Stimulated activated CD4-positive, alpha-beta T cell treated with anti-CD3 and anti-CD28 coated beads, Interleukin-2, amount 100 ng/mL, for 24 hours (primary cell): ENCODE measurements at places on chromosomes 7 and 10.
A peak's percentile ranks its signal among the peaks of the same experiment; 100 is the strongest.

DNA sequence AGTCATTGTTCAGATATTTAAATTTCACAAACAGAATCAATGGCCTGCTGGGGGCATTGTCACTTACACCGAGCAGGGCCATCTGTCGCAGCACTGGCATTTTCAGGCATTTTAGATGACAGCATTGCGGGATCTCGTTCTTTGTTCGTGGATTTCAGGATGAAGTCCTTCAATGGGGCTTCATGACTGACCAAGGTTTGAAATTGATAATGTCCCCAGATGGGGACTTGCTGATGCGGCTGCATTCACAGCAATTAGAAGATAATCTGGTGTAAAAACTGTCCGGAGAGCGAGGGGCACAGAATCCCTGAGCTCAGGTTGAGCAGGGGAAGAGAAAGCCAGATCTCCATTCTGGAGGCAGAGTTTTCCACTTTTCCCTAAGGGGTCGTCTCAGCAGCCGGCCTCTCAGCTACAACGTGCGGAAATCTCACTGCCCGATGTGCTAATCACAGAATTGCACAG, 1.9 kb upstream of the C7orf33 start:
- no peak for DNase-seq

DNA sequence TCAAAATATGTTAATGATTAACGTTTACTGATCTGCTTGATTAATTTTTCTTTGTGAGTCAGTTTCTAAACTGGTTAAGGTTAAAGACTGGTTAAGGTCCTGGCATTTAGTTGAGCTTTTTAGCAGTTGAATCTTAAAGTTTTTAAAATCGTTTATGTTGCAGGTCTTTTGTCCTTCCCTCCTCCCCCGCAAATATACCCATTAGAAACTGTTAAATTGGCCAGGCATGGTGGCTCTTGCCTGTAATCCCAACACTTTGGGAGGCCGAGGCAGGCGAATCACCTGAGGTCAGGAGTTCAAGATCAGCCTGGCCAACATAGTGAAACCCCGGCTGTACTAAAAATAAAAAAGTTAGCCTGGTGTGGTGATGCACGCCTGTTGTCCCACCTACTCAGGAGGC, 100.9 kb downstream of the PODXL start:
- DNase-seq, result no peak

GRCh38 chr10:99873846-99874245, 91.4 kb downstream of the ABCC2 start:
- DNase-seq, result no peak

DNA sequence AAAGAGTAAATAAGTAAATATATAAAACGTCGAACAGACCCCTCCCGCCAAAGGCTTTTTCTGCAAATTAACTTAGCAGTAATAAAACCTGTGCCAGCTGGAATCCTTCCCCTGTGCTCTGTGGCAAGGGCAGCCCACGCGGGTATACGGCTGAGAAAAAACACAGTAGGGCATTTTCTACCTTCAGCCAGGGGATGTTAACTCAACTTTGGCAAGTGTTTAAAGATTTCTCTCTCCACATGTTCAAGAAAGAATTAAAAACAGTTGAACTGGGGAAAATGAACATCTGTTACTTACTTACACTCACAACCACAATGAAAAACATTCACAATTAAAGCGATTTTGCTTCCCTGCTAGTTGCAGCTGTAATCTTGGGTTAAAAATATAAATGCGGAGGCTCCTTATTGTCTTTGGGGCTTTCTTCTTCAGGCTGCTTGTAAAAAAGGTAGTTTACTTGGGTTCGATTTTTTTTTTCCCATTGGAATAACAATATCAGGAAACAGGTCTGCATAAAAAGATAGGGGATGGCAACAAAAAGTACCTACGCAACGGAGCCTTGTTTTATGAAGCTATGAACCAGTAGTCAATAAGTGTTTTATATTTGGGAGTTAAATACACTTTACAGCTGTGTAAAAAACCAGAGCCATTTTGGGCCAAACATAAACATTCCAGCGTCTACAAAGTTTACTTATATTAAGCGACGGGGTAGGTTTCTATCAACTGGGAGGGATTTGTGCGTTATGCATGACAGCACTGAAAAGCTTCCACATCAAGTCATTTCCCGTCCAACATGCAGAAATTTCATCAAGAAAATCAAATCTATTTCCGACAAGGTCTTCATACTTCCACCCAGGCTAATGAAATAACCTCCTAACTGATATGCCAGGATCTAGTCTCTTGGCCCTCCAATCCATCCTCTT, 132.7 kb downstream of the TAX1BP1 start:
- no peak for DNase-seq

GRCh38 chr7:41822259-41822817, 119.4 kb upstream of the INHBA start:
- no peak for DNase-seq

DNA sequence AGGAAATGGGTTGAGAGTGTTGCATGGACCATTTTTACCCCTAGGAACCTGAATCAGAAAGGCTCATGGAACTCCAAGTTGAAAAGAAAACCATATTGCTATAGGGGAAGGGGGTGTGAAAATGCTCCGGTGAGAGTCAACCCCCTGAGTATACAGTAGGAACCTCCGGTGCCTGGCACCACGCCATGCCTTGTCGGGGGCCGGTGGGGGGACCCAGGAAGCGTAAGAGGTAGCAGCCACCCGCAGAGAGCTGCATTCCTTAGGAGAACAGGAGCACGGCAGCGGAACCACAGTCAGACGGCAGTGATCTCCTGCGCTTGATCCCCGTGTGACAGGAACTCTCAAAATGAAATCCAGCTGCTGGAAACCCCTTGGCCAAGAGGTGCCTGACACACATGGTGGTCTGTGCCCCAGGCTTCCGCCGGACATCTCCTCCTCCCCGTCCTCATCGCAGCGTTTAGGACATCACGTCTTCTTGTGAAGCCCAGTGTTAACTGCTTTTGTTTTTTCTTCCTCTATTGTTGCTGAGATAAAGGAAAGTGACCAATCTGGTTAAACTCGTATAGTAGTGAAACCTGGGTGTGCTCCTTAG, 186.8 kb downstream of the CELF2 start:
- no peak for DNase-seq

DNA sequence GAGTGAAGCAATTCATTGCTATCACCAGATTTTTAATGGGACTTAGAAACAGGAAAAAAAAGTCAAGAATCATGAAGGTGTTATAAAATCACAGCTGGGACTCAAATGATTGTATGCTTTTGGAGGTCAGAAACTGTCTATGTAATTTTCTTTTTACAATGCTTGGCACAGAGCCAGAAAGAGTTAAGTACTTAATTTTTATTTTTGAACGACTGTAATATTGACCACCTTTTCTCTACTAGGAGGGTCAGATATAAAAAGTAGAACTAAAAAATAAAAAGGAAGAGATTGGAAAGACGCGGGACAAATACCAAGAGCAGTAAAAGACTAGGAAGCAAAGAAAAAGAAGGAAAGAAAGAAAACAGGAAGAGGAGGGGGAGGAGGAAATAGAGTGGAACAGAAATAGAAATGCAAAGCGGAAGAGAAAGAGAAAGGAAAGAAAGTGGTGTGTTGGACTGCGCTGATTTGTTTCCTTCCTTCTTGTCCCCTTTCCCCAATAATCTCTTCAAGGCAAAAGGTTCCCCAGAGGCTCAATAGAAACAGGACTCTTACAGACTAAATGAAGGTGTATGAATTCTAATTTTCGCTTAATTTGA, 23.2 kb upstream of the C1GALT1 start:
- no peak for DNase-seq

DNA sequence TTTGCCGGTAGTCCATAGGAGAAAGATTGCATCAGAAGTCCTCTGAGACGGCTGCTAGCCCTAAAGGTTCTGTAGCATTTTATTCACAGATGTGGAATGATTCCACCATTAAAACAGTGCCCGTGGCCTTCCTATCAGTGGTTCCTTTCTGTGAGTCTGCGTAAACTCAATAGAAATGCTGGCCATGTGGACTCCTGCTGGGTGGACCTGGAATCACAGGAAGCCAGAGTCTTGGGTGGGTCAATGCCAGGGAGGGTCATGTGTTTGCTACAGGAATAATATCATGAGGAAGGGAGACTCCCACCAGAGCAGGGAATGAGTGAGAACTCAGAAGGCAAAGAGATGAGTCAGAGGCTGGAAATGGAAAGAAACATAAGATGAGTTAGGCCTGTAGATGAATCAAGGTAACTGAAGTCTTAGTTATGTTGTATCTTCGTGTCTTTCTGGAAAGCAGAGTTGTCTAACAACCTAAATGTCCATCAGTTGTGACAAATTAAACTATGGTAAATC, 410.4 kb upstream of the AUTS2 start:
- DNase-seq, result no peak

GRCh38 chr10:51926337-51926736, 226.9 kb upstream of the CSTF2T start:
- no peak for DNase-seq

DNA sequence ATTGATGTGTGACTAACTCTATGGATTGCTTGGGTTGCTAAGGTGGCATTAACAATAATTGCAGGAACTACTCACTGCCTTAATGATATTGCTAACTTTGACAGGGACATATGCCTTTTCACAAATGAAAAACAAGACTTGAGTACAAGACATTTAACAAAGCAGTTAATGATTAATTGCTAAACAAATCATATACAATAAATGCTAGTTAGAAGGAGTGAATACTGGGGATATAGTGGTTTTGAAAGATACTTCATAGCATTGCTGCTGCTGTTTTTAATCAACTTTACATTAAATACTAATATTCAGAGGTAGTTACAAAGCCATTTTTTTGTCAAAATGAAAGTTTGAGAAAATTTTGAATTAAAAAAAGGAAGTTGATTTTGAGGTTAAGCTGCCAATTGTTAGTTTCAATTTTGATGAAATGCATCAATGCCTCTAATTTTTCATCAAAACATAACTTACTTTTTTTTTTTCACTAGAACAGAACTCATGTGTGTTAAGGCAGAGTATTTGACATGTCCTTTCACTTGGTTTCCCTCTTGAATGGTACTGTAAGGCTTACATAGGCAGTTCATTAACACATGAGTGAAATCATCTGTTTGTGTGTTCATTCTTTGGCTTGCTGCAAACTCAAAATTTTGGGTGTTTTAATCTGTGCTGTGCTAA, 106.2 kb upstream of the SEMA3D start:
- no peak for DNase-seq

DNA sequence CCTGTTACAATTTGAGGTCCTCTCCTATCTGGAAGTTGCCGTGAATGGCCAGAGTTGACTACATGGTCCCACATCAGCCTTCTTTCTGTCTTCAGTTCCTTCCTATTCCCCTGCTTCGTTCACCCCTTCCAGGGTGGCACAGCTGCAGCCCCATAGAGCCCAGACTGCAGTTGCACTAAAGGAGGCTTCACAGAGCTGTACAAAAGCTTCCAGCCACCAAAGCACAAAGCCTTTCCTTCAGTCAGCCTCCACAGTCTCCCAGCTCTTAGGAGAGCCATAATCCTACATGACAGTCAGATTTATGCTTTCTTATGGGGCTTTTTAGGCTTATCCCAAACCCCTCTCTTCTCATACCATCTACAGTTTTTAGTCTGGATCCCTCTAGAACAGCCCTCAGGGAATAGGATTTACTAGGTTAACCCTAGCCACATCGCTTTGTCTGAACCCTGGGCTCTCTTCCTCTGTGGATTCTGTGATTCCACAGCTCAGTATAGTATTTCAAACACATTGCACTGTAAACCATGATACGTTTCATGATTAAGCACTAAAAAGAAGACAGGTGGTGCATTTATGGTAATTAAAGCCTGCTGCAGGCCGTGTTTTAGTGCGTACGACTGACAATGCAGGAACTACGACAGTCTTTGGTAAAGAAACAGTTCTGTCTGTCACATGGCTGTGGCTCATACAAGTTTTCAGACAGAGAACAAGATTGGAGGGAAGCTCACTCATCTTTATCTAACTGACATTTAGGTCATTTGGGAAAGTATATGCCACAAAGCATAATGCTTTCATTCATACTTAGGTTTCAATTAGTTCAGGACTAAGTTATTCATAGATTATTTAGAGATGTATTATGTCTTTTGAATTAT, 208.3 kb upstream of the KMT2E start:
- no peak for DNase-seq

DNA sequence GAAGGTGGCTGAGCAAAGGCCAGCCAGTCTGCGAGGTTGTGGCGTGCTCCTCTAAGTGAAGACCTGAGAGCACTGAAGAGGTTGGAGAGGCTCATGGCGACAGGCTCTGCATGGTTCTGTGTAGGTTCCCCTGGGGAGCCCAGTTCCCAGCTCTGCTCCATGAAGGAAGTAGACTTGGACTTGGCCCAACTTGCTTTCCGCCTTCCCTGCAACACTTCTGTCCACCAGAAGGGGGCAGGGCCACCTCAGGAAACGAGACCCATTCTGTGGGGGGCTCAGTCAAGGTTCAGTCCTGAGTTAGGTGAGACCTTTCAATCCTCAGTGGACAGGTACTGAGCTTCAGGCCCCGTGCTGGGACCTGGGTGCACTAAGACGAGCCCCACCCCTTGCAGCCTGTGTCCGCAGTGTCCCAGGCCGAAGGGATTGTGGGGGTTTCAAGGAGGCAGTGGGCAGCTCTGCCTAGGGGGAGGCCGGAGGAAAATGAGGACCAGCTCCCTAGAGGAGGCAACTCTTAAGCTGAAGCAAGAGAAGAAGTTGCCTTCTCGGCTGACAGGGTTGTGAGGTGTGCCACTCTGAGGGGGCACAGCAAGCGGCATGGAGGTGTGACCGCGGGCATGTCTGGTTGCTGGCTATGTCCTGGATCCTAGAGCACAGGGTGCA, 15.0 kb upstream of the PCBD1 start:
- DNase-seq, result peak; percentile 52

- no peak for DNase-seq
These were observed 3.3 kb downstream of the INSYN2A start for GRCh38 chr10:127193125-127193524.

DNA sequence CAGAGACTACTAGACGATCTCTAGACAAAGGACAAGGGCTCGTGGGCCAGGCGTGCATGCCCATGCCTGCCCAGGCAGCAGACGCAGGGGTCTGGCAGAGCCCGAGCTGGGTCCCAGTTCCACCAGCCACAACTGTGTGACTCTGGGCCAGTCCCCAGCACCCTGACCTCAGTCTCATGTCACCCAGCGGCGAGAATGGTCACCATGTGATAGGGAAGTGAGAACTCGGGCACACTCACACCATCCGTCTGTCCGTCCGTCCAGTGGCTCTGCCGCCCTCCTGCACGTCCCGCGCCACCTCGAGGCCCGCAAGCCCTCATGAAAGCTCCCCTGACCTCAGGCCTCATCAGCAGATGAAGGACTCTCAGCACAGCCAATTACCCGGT, 280.0 kb downstream of the ELFN1 start:
- no peak for DNase-seq

DNA sequence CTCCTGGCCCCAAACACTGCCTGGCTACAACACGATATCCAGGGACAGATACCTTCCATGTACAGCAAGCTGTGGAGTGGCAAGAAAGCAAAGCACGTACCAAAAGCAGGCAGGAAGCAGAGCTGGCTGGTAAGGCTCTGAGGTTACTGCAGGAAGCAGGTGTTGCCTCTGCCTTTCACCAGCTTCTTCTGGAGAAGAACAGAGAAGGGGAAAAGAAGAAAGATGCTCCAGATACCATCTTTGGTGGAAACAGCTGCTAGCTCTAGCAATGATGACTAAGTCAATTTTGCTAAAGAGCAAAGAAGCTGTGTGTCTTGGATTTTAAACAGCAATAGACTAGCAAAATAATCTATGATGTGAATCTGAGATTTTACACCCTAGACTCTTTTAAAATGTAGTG, 34.9 kb upstream of the PRSS1 start:
- DNase-seq, result peak; percentile 10
